Muscle of leg (tissue), 16 donors: ENCODE measurements at places on chromosomes 13 and 19. TPM values are rescaled to one million over a fixed set of nuclear protein-coding genes. Genes with fewer than 3 reads are reported as not detected.

Gene SLC35E1
- 30.5 TPM for polyA plus RNA-seq

Gene FPR3
- 0.29 TPM for polyA plus RNA-seq

DNA sequence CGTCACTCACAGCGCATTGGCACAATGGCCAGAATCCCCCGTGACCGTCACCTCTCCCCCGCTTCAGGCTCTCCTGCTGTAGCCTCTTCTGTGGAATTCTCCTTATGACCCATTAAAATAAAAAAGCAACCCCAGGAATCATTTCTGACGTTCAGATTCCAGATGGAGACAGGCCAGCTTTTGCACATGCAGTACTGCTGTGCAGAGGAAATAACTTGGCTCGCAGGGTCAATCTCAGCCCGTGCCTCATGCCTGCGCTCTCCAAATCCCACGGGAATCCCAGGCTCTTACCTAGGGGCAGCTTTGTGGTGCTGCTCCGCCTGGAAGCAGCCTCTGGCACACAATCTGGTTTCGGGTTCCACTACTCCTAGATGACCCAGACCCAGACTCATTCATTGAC is 32.7 kb upstream of the SOX1 start:
- H3K36me3 ChIP-seq = no peaks in the 10 kb centered on the region
- peaks cover 23% of the 10 kb centered on the region for H3K4me1 ChIP-seq
- peaks cover 26% of the 10 kb centered on the region for H3K27me3 ChIP-seq
- no peak overlapping the region for H3K27ac ChIP-seq
- H3K4me3 ChIP-seq = no peak overlapping the region
- DNase-seq = peak; percentile 86

DNA sequence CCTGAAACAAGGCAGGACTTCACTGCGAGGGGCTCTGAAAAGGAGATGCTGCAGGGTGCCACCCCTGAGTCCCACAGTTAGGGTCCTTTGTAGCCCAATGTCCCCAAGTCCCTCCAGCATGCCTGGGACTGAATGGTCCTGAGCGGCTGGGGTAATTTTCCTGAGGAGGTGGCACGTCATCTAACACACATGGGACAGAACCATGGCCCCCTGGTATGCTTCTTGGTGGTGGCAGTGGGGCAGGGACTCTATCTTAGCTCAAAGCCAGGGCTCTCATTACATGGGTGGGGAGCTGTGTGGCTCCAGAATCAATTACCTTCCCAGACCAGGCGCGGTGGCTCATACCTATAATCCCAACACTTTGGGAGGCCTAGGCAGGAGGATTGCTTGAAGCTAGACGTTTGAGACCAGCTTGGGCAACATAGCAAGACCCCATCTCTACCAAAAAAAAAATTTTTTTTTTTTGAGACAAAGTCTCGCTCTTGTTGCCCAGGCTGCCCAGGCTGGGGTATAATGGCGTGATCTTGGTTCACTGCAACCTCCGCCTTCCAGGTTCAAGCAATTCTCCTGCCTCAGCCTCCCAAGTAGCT is 7.9 kb upstream of the SLC7A9 start:
- DNase-seq = no peak
- peaks cover 20% of the 10 kb centered on the region for H3K36me3 ChIP-seq
- H3K27me3 ChIP-seq = no peaks in the 10 kb centered on the region
- no peak overlapping the region for H3K4me3 ChIP-seq
- no peaks in the 10 kb centered on the region for H3K4me1 ChIP-seq
